ENCODE measurements at places on chromosomes 1 and 21.

DNA sequence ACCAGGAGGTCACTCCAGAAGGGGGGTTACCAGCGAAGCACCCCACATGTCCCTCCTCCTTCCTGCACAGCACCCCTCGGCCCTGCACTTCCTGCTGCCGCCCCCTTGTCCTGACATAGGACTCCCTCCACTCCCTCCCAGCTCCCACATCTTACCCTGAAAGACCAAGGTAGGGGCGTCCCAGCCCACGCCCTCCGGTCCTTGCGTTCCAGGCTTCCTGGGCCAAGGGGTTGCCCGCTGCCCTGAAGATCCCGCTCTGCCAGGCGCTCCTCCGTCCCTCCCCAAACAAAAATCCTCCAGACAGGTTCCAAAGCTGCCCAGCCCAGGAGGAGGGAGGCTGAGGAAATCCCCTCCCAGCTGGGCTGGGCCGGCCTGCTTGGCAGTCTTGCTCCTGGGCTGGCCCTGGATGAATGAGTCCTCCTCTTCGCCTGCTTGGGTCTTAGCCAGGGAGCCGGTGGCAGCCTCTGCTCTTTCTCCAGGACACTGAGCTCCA, at the start of gene RHBDL2:
RHBDL2 (minus strand) TSS at position 304 of the 493 bp plus-strand sequence. CDS start 22,618 bp downstream, outside the sequence.
- peak; percentile 44 for DNase-seq

- DNase-seq: no peak
Observed at GRCh38 chr1:55056632-55056992, 17.3 kb downstream of the PCSK9 start.

GRCh38 chr1:109787211-109787844, 23.6 kb upstream of the EPS8L3 start:
- DNase-seq: peak; percentile 27

DNA sequence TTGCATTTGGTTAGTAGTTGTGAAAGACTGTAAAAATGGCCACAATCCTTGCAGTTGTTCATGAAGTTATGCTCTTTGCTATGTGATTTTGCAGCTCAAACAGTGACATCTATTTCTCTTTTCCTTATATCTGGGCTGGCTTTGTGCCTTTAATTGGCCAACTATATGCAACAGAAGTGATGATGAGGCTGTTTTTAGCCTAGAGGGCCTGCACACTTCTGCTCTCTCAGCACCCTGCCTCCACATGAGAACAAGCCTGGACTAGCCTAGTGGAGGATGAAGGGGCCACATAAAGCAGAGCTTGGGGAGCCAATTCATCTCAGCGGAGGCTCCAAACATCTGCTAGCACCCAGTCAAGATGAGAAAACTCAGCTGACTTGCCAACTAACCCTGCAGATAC, 339.8 kb downstream of the OMA1 start:
- DNase-seq: no peak

DNA sequence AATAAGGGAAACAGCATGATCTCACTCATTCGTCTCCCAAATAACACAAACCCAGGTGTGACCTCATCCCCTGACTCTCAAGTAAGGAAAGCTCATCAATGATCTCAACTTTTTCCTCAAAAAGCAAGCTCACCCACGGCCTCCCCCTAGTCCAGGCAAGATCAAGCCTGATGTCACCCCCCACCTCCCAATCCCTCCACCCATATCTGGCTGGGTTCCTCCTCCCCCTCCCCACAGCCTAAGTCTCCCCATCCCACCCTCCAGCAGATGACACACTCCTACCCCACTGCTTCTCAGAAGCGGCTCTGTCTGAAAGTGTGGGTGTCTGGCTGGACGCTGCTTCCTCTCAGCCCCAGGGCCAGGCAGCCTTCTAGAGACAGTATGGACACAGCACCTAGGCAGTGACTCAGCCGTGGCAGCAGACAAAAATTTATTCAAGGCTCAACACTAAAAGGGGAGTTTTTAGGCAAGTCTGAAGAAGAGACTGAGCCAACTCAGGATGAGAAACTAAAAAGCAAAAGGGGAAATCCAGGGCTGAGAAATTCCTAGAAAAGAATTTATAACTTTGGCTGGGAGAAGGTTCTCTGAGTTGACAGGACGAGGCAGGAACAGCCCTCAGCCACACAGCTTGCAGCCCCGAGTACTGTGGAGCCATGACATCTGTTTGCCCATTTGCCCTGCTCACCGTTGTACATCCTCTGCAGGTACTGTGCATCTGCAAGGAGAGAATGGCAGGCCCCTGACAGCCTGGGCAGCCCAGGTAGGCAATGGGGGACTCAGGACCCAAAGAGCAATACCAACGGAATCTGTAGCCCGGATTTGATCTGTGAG, 81.6 kb upstream of the LRRC8D start:
- DNase-seq: peak; percentile 67
